ENCODE measurements at places on chromosomes 6 and 20.

DNA sequence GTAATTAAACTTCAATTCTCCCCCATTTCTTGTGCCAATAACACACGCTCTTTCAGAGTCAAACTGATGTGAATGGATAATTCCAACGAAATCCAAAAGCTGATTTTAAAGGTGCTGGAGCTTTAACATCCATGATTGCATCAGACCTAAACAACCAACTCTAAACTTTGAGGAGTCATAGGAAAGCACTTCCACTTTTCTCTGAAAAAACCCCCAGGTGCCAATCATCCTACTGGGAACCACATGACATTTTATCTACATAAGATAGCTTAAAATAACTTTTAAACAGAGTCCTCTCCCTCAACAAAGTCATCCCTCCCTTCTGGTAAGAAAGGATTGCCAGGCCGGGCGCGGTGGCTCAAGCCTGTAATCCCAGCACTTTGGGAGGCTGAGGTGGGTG lies 167.7 kb upstream of the PDE10A start:
- peak; percentile 12 for DNase-seq

DNA sequence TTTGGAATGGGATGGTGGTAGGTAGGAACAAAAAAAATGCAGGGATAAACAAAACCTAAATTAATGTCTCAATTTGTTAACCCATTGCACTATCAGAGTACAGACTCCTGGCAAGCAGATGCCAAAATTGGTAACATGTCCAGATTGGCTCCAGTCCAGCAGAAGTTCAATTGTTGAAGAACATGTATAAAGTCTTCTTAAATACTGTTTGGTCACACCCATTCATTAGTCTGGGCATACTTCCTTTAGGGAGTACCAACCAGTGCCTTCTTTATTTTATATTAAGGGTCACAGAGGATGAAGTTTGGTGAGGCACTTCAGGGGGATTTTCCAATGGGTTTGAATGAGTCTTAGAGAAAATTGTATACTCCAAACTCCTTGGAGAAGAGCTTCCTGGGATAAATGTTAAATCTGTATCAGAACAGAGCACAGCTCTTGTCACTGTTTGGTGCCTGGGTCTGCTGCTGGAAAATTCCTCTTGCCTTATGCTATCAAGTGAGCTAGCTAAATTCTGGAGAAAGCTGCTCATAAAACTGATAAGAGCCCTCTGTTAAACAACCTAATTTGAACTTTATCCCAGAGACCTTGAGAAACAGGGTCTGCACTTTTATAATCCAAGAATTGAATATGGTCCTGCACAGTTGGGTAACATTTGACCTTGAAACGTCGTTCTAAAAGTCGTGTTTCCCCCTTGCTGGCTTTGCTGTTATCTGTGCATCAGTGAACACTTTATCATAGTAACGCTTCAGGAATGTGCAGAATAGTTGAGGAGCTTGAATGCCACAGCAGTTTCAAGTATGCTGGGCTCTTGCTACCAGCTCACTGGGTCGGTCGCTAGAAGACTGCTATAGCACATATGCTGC lies 334.1 kb upstream of the CITED2 start:
- DNase-seq, result no peak

DNA sequence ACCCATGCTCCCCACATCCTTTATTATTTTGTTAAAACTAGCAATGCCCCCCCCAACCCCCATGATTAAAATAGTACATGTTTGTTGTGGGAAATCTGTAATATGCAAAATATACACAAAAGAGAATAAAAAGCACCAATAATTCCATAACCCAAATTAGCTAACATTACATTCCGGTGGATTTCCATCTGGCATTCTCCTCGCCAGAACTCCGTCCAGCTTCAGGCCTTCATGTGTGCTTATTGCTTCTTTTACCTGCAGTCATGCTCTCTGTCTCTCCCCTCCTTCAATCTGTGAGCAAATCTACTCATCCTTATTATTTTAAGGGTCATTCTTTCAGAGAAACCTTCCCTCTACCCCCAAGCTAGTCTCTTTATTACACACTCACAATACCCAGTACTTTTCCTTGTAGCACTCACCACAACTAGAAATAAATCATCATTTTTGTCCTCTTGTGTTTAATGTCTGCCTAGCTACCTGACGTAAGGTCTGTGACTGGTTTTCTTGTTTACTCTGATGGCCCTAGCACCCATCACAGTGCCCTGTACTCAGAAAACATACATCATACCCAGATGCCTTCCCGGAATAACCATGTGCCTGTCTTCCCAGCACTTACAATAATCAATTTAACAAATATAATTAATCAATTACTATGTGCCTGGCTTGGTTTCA lies 25.6 kb upstream of the IER3 start:
- no peak for DNase-seq

DNA sequence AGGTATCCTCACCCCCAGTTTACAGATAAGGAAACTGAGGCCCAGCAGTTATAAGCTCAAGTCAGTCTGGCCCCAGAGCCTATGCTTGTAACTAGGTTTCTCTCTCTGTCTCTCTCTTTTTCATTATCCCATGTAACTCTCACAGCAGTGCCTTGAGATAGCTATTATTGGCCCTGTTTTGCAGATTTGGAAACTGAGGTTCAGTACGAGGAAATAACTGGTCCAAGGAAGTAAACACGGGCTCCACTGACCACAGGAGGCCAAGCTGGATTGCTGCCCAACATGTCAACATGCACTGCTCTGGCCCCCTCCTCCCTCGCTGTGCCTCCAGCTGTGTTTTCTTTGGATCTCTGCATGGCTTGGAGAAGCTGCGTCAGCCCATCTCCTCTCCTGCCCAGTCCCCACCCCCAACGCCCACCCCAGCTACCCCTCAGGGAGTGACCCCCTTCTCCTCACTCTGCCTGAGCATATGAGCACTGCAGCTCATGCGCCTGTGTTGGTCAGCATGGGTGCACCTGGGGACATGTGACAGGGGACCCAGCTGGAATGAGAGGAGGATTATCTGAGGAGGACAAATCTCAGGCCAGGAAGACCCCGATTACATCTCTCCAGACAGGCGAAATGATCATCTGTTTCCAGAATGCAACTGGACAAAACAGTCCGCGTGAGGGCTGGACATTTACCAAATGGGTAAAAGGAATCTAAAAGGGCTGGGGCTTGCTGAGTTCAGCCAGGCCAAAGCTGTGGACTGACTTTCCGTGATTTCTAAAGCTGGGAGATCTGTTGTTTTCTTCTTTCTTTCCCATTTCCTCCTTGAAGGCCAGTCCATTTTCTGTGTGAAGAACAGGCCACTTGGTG lies 7.8 kb upstream of the PLTP start:
- no peak for DNase-seq

DNA sequence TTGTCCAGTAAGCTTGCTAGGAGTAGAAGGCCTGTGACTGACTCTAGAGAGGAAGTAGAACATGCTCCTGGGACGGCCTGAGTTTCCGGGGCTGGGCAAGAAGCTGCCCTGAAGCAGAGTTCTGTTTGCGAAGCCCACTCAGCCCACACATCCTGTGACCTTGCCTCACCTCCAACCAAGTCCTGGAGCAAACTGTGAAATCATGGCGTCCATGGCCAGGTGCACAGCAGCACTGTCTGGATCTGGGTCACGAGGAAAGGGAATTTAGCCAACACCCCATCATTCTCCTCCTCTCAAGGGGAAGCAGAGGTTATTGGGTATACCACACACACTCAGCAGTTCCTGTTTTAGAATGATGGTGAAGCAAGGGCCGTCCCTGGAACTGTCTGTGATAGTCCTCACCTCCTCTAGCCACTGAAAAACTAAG lies 87.5 kb downstream of the CRYBG1 start:
- peak; percentile 93 for DNase-seq

GRCh38 chr20:32775336-32775991 lies 13.3 kb downstream of the DNMT3B start:
- no peak for DNase-seq

DNA sequence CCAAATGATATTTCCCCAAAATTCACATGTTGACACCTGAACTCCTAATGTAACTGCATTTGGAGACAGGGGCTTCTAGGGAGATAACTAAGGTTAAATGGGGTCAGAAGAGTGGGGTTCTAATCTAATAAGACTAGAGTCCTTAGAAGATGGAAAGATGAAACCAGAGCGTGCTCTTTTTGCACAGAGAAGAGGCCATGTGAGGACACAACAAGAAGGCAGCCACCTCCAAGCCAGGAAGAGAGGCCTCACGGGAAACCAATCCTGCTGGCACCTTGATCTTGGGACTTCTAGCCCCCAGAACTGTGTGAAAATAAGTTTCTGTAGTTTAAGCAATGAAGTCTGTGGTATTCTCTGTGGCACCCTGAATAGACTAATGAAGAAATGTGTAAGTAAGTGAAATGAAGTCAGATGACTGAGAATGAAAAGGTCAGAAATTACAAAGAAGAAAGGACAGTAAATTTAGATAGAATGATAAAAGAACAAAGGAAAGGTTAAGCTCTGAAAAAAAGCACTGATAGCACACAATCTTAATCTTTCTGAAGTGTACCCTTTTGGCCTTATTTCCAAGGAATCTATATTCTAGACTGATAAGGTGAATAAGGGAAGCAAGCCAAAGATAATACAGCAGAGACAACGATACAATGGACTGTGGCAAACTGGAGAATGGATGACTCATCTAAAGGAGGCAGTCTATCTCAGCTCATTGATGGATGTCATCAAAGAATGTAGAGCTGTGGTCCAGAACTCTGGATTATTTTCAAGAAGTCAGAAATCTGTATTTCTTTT lies 110.4 kb downstream of the MYB start:
- peak; percentile 42 for DNase-seq

DNA sequence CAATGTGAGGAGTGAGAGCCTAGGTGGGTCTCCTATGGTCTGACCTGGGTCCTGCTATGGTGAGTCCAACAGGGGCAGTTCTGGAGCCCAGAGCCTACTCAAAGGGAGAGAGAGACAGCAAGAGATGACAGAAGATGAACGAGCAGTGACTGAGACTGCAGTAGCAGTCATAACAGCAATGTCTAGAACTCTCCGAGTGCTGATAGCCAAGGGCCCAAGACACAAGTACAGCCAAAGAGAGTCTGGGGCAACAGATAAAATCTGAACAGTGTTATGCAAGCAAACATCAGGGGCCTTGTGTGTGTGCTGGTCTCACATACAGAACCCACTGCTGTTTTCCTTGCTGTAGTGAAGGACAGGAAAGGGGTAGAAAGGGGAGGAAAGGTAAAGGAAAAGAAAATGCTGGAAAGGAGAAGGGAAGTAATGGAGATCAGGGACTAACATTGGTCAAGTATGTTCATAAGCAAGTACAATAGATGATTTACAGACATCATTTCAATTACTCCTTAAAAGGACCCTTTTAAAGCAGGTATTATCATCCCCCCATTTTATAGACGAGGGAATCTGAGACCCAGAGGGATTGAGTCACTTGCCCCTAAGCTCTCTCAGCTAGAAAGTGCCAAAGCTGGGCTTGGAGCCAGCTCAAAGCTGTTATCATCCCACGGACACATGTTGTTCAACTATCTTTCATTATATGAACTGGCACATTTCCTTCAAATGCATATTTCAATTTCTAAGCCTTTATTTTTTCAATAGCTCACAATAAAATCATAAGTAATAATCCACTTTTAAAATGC lies 182.3 kb upstream of the RAB32 start:
- DNase-seq, result no peak

DNA sequence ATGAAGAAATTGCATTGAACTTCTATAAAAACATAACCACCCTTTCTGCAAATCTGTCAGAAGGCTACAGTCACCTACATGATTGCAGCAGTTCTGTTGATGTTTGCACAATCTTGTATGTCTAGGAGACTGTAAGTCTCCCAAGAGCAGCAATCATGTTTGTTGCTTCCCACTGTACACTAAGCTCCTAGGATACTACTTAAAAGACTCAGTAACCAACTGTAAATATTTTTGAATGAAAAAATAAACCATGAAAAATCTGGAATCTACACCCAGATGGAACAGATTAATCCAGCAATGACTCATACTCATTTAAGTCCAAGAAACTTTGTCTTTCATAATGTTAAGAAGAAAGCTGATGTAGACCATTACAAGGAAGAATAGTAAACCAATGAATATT lies 168.5 kb upstream of the ATXN1 start:
- DNase-seq, result no peak

- DNase-seq, result no peak
Measured at GRCh38 chr6:51630011-51630410, 457.4 kb downstream of the PKHD1 start.

GRCh38 chr6:52667572-52667971 lies 3.3 kb upstream of the TMEM14A start:
- peak; percentile 52 for DNase-seq

- no peak for DNase-seq
Measured at GRCh38 chr6:3372184-3372846, 84.5 kb downstream of the SLC22A23 start.

DNA sequence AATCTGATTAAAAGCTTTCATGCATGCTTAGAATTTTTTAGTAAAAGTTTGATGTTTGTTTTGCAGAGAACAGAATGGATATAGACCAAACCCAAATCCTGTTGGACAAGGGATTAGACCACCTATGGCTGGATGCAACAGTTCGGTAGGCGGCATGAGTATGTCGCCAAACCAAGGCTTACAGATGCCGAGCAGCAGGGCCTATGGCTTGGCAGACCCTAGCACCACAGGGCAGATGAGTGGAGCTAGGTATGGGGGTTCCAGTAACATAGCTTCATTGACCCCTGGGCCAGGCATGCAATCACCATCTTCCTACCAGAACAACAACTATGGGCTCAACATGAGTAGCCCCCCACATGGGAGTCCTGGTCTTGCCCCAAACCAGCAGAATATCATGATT lies 133.6 kb downstream of the NCOA3 start:
- no peak for DNase-seq

DNA sequence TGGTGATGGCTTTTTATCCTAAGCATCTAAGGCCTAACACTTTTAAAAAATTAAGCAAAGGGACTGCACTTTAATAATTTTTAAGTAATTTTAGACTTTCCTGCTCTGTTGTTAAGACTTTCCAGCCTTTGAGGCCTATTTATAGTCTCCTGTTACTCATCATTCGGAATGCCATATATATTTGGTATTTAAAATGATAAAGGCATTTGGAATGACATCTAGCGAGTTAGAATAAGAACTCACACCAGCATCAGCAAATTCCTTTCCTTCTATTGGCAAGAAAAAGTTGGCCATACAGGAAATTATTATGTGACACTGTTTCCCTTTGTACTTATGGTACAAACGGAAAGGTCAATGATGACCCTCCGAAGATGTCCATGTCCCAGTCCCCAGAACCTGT lies 88.1 kb upstream of the STMND1 start:
- no peak for DNase-seq

GRCh38 chr20:38111366-38112232 lies 53.5 kb downstream of the TGM2 start:
- DNase-seq, result no peak

DNA sequence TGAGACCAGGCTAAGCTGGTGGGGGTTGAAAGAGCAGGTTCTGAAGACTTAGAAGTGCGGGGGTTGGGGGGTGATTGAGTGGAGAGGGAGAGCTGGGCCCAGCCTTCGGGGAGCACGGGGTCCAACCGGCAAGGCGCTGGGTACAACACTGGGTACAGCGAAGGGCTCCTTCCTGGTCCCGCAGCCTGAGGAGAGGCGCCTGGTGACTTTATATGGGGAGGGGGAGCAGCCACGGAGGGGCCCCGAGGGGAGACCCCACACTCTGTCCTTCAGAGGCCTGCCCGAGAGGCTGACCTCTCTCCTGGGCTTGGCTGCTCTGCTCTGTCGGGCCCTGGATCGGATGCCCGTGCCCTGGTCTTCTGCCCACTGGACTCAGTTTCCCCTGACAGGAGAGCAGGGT lies 10.4 kb upstream of the NTSR1 start:
- DNase-seq, result no peak

GRCh38 chr6:127937747-127938146 lies 36.9 kb upstream of the THEMIS start:
- no peak for DNase-seq

Measured in MV-4-11 (cell line).